Upper lobe of left lung (tissue), 6 donors: ENCODE measurements at places on chromosomes 4 and X. TPM values are rescaled to one million over a fixed set of nuclear protein-coding genes. Genes with fewer than 3 reads are reported as not detected.

Gene MSL3
- total RNA-seq = 37.7 TPM

Gene ARSD
- total RNA-seq = 35.6 TPM

Gene PUDP
- 15.0 TPM for total RNA-seq

Gene CHM
- total RNA-seq = 14.7 TPM

Gene CYLC1
- total RNA-seq = not detected

Gene SHROOM2
- total RNA-seq = 12.9 TPM

Gene FGF13
- 1.5 TPM for total RNA-seq

Gene CITED1
- 0.54 TPM for total RNA-seq

DNA sequence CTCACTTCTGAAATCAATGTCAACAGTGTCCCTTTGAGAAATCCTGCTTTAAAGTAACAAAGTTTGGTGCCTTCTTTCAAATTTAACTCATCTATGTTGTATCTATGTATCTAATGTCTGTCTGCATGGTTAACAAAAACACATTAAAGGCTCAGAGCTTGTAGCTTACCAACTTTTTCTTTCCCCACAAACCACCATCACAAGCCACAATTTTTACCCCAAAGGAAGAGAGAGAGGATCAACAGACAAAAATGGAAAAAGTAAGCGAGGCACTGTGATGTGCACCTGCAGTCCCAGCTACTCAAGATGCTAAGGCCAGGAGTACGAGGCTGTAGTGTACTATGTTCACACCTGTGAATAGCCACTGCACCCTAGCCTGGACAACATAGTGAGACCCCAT, 17.2 kb downstream of the ATRX start:
- DNase-seq = no peak

DNA sequence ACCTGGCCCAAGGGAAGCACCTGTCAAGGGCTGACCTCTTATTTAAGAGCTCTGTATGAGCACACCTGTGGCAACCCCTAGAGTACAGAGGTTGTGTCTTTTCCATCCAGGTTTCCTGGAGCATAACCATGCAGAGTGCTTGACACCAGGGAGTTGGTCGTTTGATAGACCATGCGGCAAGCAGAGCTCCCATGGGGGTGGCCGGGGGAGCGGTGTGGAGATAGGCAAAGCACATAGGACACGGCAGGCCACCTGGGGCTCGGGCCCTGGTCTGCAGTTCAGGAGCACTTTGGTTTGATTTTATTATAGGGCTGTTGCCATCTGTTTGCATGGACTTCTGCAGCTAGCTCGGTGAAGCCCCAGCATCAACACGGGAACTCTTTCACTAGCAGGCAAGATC, 95.0 kb upstream of the MTM1 start:
- no peak for DNase-seq

DNA sequence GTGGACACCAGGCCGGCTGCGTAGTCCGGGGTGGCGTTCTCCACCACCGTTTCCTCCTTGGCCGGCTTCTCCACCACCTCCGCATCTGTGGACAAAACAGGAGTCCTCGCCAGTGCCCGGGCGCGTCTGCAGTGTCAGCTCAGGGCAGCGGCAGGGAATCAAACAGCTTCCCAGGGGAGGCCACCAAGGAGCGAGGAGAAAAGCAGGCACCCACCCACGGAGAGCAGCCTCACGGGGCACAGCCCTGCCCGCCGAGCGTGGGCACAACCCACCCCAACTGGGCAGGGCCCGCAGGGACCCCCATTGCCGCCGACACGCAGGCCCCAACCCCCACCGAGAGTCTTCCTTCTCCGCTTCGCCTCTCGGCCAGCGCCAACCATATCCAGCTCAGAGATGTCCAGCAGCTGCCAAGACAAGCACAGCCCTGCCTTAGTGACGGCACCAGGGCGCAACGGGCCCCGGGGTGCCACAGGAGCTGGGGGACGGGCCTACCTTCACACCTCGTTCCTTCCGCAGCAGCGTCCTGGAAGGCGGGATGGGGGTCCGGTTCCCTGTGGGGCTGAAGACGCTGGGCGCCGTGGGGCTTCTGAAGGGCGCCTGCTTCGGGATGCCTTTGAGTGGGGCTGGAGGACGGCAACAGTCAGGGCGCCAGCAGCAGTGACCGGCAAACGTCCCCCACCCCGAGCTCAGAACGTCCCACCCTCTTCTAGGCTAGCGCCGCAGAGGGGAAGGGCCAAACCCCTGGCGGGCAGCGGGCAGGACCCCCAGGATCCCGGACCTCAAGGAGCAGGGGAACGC, 22.8 kb downstream of the NELFA start:
- DNase-seq = no peak

DNA sequence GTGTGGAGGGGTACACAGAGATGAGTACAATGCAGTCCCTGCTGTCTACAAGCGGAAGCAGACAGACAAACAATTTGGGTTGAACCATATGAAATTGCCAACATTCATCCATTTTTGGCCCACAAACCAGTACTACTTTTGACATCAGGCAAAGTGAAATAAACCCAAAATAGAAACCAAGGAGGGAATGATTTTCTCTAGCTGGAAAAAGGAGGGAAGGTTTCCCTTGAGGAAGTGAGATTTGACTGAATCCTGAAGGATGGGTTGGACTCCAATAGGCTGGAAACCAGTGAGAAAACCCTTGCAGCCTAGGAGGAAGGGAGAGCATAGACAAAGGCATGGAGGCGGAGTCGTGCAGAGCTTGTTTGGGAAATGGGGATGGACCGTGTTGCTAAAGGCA, 63.5 kb upstream of the PJA1 start:
- no peak for DNase-seq

GRCh38 chrX:24081661-24082154, 27.0 kb downstream of the EIF2S3 start:
- DNase-seq = peak; percentile 53

DNA sequence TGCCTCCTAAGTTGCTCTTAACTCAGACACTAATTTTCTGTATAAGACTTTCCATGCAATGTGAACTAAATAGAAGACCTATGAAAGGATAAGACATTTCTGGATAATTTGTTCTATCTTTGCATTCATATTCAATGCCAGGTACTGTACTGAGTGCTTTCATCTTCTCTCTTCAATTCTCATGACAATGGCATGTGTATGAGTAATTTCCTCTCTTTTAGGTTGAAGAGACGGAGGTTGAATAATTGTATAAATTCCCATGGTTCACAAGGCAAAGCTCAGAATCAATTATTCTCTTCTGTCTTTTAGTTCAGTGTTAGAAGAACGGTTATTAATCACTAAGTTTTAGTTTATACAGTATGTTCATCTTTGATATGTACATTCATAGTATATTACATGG, 29.3 kb upstream of the CFAP299 start:
- no peak for DNase-seq

- DNase-seq = no peak
Observed at GRCh38 chr4:139965789-139966188, 188.2 kb downstream of the MAML3 start.

DNA sequence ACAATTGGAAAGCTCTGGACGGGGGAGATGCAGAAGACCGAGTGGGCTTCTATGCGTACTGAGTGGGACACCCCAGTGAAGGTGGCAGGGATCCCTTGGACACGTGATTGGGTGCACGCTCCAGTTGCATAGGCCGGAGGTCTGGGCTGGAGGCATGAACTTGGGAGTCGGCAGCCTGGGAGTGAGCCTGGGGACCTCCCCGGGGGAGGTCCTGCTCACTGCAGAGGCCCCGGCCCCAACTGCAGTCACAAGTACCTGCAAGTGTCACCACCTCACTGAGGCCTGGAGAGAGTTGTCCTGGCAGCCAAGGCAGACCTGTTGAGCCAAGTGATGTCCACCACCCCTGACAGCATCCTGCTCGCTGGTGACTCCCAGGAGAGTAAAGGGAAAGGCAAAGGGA, 49.3 kb upstream of the HMX1 start:
- DNase-seq = no peak

- DNase-seq = no peak
Observed at GRCh38 chrX:11953615-11954014, 184.7 kb upstream of the FRMPD4 start.

DNA sequence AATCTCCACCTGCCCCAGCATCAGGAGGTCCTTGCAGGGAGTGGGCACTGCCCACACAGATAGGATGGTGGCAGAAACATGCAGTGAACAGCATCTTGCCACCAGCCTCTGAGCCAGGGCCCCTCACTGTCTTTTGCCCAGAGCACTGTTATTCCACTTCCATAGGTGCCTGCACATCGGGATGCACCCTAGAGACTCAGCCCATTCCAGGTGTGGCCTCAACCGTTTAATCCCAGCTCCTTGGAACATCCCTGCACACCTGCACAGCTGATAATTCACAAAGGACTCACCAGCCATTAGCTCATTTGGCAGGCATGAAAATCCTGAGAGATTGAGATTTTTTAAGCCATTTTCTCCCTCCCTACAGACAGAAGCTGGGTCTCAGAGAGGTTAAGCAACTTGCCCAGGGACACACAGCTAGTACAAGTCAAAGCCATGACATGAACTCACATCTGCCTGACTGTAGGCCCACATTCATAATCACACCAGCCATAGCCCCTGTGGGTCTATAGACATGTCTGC, 116.3 kb downstream of the EFNB1 start:
- no peak for DNase-seq

DNA sequence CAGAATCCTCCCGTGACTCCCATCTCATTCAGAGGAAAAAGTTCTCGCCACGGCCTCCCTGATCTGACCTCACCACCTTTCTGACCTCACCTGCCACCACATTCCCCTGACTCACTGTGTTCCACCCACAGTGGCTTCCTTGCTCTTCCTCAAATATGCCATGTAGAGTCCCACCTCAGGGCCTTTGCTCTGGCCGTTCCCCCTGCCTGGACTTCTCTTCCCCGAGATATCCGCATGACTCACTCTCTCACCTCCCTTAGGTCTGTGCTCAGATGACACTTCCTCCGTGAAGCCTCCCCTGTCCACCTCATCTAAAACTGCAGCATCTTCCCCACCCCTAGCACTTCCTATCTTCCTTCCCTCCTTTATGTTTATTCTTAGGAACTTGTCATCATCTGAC, 7.2 kb upstream of the TSPYL2 start:
- DNase-seq = no peak
